Suprapubic skin (tissue), 4 donors: ENCODE measurements at places on chromosomes 12 and 14. TPM values are rescaled to one million over a fixed set of nuclear protein-coding genes. Genes with fewer than 3 reads are reported as not detected.

BEST3 gene
- 0.98 TPM for total RNA-seq

ANKS1B gene
- 4.9 TPM for total RNA-seq

FUT8 gene
- 21.4 TPM for total RNA-seq

GRCh38 chr14:100786131-100786530, 39.8 kb upstream of the MEG3 start:
- H3K27me3 ChIP-seq = peaks cover 23% of the 10 kb centered on the region
- H3K4me1 ChIP-seq = no peaks in the 10 kb centered on the region
- DNase-seq = no peak

- DNase-seq = no peak
- H3K27me3 ChIP-seq = no peaks in the 10 kb centered on the region
- peaks cover 26% of the 10 kb centered on the region for H3K36me3 ChIP-seq
- H3K4me1 ChIP-seq = no peaks in the 10 kb centered on the region
- no peak overlapping the region for H3K4me3 ChIP-seq
- no peak overlapping the region for H3K27ac ChIP-seq
These were observed 46.3 kb downstream of the MON2 start for GRCh38 chr12:62512901-62513300.

GRCh38 chr12:578748-579419, 84.4 kb downstream of the NINJ2 start:
- H3K4me3 ChIP-seq = no peak overlapping the region
- H3K36me3 ChIP-seq = no peaks in the 10 kb centered on the region
- H3K27ac ChIP-seq = peak overlapping the region; percentile 42
- no peaks in the 10 kb centered on the region for H3K27me3 ChIP-seq

DNA sequence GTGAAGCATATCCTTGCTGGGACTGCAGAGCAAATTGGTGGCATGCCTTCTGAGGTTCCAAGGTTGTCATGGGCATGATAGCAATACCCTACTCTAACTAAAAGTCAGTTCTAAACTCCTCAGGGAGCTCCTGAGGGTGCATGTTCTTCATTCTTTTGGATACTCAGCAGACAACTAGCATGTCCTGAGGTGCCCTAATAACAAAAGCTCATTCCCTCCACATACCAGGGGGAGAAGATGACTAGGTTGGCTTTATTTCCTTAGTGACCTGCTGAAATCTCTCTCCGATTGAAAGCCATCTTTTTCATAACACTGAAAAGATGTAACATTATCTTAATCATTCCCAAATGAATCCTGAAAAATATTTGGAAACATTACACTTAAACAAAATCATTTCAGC, 188.7 kb upstream of the IGF1 start:
- no peaks in the 10 kb centered on the region for H3K27me3 ChIP-seq
- no peak for DNase-seq
- H3K27ac ChIP-seq = no peak overlapping the region

DNA sequence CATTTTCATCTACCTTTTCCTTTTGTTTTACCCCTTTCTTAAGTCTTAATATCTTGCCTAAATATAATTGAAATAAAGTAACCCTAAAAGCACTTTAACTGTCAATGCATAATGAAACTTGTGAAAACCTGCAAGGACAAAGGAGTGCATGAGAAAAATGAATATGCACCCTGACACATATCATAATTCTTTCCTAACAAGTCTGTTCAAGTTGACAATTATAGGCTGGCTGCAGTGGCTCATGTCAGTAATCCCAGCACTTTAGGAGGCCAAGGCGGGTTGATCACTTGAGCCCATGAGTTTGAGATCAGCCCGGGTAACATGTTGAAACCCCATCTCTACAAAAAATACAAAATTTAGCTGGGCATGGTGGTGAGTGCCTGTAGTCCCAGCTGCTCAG, 65.4 kb downstream of the FGD6 start:
- H3K27me3 ChIP-seq = no peaks in the 10 kb centered on the region
- DNase-seq = no peak
- peaks cover 6% of the 10 kb centered on the region for H3K4me1 ChIP-seq
- H3K4me3 ChIP-seq = no peak overlapping the region
- H3K36me3 ChIP-seq = no peaks in the 10 kb centered on the region
- no peak overlapping the region for H3K27ac ChIP-seq

DNA sequence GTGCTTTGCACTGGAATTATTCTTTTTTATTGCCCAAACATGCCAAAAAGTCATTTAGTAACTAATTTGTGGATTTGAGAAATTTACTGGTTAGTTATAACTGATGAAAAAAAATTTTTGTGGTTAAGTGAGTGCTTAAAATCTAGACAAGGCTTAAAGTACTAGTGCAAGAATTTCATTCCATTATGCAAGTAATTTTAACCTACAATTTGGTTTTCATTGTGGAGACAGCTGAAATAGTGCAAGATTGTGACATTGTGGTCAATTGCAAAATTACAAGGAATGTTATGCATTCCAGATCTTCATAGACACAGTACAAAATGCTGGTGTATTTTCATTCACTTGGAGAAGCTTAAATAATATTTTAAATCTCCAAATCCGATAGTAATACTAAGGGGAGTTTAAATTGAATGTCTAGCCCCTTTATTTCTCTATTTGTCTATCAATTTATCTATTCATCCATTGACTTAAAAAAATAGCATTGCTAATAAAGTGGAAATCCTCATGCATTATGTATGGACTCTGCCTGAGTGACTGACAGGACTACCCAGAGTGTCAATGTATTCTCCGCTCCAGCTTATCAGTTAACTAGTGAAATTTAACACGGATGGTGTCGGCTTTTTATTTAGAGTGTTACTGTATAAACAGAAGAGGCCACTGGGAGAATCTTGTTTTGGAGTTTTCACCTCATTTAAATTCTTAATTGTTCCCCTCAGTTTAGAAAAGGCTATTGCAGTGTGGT, 125.9 kb downstream of the ALX1 start:
- no peak overlapping the region for H3K27ac ChIP-seq
- no peaks in the 10 kb centered on the region for H3K4me1 ChIP-seq
- H3K27me3 ChIP-seq = peaks cover 4% of the 10 kb centered on the region
- H3K36me3 ChIP-seq = no peaks in the 10 kb centered on the region

- H3K36me3 ChIP-seq = no peaks in the 10 kb centered on the region
- no peak for DNase-seq
These were observed 87.6 kb upstream of the MAP1LC3B2 start for GRCh38 chr12:116471544-116471943.

DNA sequence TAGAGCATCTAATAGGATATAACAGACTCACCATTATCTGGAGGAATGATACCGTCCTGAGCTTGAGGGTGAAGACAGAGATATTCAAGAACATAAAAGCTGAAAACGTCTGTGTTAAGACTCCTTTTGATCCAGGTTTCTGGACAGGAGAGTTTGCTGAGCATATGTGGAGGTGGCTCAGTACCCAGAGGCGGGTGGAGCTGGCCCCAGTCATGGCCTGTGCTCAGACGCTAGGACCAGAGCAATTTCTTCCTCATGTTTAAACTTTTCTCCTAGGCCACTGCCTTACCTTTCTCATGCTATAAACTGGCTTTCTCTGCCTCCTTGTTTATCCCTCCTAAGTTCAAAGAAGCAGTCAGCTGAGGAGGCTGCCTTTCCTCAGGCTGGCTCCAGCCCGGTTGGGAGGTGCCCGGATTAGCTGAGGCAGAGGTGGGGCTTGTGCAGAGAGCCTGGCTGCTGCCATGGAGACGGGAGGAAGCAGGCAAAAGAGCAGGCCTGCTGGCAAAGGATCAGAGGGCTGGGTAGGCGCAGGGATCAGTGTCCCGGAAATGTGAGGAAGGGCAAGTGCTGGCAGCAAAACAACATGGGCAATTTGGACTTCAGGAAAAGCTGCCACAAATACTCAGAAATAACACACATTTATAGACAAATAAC, 13.7 kb downstream of the COA8 start:
- peaks cover 35% of the 10 kb centered on the region for H3K36me3 ChIP-seq
- no peak overlapping the region for H3K4me3 ChIP-seq
- DNase-seq = peak; percentile 94
- peak overlapping the region; percentile 77 for H3K27ac ChIP-seq
- peaks cover 38% of the 10 kb centered on the region for H3K4me1 ChIP-seq

- no peaks in the 10 kb centered on the region for H3K27me3 ChIP-seq
- H3K36me3 ChIP-seq = no peaks in the 10 kb centered on the region
- no peak overlapping the region for H3K4me3 ChIP-seq
- H3K27ac ChIP-seq = peak overlapping the region; percentile 19
- H3K4me1 ChIP-seq = peaks cover 61% of the 10 kb centered on the region
These were observed 145.0 kb upstream of the SLC38A2 start for GRCh38 chr12:46517579-46517962.

DNA sequence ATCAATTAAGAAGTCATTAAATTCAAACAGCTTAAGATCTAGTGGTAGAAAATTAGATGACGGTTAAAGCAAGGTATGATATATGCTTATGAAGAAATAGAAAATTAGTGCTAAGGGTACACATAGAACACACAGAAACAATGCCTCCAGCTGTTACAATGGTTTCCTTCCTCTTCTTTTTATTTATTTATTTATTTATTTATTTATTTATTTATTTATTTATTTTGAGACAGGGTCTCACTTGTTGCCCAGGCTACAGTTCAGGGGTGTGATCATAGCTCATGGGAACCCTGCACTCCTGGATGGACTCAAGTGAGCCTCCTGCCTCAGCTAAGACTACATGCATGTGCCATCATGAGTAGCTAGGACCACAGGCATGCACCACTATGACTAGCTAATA, 34.9 kb upstream of the PTPRR start:
- DNase-seq = no peak
- H3K27me3 ChIP-seq = no peaks in the 10 kb centered on the region
- H3K4me3 ChIP-seq = no peak overlapping the region
- no peak overlapping the region for H3K27ac ChIP-seq
- no peaks in the 10 kb centered on the region for H3K36me3 ChIP-seq
- no peaks in the 10 kb centered on the region for H3K4me1 ChIP-seq

DNA sequence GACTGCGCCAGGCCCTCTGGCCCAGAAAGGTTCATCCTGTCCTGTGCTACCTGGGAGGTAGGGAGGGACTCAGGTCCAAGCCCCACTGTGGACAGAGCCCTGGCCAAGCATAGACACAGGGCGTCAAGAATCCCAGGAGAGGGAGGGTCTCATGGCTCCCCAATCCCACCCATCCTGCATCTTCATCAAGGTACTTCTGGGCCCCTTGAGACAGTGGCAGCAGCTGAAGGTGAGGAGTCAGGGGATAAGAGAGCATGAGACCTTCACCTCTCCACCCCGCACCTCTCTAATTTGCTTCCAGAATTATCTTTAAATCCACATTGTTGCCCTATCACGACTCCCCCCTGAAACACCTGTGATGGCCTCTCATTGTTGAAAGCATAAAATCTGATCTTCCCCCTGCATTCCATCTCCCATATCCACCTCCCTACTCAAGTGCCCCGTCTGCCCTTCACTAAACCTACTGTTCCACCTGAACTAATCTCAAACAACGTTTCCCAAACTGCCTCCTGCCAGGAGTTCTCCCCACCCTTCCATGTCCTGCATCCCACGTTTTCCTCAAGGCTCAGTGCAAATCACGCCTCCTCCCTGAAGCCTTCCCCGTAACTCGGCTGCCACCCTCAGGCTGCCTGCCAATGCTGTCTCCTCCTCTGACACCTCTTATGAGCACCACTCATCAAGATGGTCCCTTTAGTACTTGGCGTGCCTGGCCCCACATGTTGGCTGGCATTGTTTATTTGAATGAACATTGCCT, 27.1 kb downstream of the KRT18 start:
- no peak overlapping the region for H3K27ac ChIP-seq
- peaks cover 21% of the 10 kb centered on the region for H3K27me3 ChIP-seq
- no peak overlapping the region for H3K4me3 ChIP-seq
- no peaks in the 10 kb centered on the region for H3K4me1 ChIP-seq
- H3K36me3 ChIP-seq = no peaks in the 10 kb centered on the region

DNA sequence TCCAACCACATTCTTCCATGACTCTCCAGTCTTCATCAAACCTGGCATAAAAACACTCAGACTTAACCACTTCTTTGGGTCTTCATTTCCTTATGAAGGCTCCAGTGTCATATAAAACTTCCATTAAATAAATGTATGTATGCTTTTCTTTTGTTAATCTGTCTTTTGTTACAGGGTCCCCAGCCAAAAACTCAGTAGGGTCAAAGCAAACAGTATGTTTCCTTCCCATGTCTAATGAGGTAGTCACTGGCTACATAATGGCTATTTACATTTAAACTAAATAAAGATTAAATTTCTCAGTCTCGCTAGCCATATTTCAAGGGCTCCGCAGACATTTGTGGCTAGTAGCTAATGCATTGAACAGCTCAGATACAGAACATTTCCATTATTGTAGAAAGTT, 40.1 kb upstream of the STAB2 start:
- no peak overlapping the region for H3K27ac ChIP-seq
- no peak for DNase-seq
- no peaks in the 10 kb centered on the region for H3K36me3 ChIP-seq
- peaks cover 4% of the 10 kb centered on the region for H3K27me3 ChIP-seq
- H3K4me3 ChIP-seq = no peak overlapping the region
